Hematopoietic multipotent progenitor cell (in vitro differentiated cells): ENCODE measurements at places on chromosomes 4 and X. TPM values are rescaled to one million over a fixed set of nuclear protein-coding genes. Genes with fewer than 3 reads are reported as not detected.

The CT45A3 gene
- not detected for total RNA-seq

The COX18 gene
- 31.2 TPM for total RNA-seq

The TCEAL9 gene
- total RNA-seq, result 4.0 TPM

The SORBS2 gene
- total RNA-seq, result under 0.01 TPM

GRCh38 chr4:122635205-122635604 is 14.3 kb upstream of the IL21 start:
- no peak for DNase-seq

The GPR119 gene
- total RNA-seq, result not detected

- DNase-seq, result no peak
Measured at GRCh38 chrX:107199491-107199890, 6.7 kb downstream of the NUP62CL start.

The PTPN13 gene
- total RNA-seq, result 0.81 TPM

The MAGEB1 gene
- not detected for total RNA-seq

GRCh38 chr4:185566972-185567371 is 31.7 kb upstream of the PDLIM3 start:
- DNase-seq, result no peak

The FGFR3 gene
- 0.54 TPM for total RNA-seq

The ABCG2 gene
- 1.1 TPM for total RNA-seq

DNA sequence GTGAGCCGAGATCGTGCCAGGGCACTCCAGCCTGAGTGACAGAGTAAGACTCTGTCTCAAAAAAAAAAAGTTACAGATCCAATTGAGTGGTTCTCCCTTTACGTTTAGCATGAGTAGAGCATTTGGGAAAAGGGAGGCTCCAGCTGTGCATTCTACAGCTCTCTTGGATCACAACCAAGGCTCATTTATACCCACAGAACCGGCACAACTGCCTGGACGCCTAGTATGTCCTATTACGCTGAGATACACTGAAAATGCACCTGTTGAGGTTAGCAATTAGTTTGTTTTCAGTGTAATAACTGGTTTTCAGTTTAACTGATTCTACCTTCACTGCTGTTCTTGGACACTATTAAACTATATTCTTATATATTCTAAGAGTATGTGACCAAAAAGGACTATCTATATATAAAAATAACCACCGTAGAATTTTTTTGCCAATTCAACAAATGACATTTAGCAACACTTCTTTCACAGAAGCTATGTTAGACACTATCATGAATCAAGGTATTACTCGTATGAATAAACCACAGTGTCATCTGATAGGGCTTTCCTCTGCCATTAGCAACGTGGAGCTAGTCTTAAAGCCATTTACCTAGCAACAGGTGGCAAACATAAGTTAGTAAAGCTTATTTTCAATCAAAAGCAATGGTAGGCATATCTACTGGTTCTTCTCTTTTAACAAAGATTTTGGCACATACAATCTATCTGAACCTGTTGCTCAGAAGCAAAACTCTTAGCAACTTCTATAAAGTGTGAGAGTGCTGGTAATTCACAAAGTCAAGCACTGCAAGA is 3.6 kb downstream of the OTUD4 start:
- no peak for DNase-seq

The WDFY3 gene
- 12.9 TPM for total RNA-seq

- DNase-seq, result no peak
Measured at GRCh38 chr4:87017580-87018342, 83.0 kb downstream of the AFF1 start.

GRCh38 chr4:40536032-40536431 is 93.6 kb downstream of the RBM47 start:
- no peak for DNase-seq

GRCh38 chr4:39365360-39365759 is 802 bp downstream of the RFC1 start:
- no peak for DNase-seq

DNA sequence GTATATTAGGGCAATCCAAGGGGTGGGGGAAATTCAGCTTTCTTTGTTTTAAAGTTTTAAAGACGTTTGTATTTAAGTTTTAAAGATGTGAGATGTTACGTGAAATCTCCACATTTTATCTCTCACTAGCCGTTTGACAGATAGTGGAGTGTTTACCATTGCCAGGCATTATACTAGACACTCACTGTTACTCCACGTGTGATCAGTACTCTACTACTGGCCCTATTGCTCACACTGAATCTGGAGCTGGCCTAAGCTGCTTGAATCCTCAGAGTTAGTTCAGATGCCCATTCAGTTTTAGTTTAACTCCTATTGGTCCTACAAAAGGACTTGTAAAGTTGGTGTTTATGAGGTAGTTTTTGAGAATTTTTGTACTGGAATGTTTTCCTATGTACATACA is 4.5 kb downstream of the ADAD1 start:
- no peak for DNase-seq

The IL21 gene
- not detected for total RNA-seq

The FREM3 gene
- total RNA-seq, result 0.27 TPM

- DNase-seq, result no peak
Measured at GRCh38 chr4:21901831-21902230, 46.7 kb downstream of the KCNIP4 start.

GRCh38 chr4:98838977-98839618 is 89.8 kb downstream of the EIF4E start:
- no peak for DNase-seq

DNA sequence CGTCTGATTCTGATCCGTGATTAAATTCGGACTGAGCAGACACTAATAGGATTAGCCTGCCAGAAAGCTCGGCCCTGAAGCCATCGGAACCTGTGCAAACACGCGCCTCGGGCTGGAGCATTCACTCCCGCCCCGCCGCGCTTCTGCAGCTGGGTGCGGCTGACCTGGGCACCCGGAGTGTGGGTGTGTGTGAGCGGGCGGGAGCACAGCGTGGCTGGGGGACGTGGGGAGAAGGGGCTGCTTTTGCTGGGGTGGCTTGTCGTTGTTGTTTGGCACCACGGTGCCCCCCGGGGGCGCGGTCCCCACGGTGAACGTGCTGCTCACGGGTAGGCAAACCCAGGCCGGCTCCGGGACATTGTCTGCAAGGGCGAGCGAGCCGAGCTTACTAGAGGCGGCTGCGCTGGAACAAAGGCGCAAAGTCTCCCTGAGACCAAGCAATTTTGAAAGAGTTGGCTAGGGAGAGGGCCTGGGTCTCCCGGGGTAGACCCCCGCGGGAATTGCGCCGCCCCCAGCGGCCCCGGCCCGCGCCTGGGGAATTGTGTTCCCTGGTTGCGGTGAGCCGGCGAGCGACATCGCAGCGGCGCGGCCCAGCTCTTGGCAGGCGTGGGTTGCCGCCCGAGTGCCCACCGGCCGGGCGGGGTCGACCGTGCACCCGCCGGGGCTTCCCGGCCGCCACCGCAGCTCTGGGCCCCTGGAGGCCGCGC is 1.4 kb downstream of the MAMLD1 start:
- DNase-seq, result no peak

DNA sequence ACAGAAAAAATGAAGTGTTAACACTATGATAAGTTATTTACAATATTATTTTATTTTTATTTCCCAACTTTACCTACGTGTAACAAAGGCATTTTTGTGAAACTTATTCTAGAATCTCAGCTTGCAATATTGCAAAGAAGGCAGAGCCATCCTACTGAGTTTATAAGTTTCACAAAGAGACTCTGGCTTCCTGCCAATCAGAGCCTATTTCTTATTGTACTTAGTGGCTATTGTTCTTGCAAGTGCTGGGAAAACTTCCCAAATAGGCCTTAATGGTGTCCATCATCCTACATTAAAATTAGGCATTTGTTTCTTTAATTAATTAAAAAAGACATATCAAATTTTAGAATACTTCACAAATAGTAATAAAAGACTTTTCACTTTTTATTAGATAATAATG is 233.2 kb downstream of the EPHA5 start:
- DNase-seq, result no peak

The CLGN gene
- 1.3 TPM for total RNA-seq

DNA sequence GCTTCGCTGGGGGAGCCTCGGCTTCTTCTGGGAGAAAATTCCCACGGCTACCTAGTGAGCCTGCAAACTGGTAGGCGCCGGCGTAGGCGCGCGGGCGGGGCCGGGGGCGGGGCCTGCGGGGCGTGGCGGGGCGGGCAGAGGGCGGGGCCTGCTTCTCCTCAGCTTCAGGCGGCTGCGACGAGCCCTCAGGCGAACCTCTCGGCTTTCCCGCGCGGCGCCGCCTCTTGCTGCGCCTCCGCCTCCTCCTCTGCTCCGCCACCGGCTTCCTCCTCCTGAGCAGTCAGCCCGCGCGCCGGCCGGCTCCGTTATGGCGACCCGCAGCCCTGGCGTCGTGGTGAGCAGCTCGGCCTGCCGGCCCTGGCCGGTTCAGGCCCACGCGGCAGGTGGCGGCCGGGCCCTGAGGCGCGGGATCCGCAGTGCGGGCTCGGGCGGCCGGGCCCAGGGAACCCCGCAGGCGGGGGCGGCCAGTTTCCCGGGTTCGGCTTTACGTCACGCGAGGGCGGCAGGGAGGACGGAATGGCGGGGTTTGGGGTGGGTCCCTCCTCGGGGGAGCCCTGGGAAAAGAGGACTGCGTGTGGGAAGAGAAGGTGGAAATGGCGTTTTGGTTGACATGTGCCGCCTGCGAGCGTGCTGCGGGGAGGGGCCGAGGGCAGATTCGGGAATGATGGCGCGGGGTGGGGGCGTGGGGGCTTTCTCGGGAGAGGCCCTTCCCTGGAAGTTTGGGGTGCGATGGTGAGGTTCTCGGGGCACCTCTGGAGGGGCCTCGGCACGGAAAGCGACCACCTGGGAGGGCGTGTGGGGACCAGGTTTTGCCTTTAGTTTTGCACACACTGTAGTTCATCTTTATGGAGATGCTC is at the start of gene HPRT1:
TSS of gene HPRT1 (plus strand) at position 161 of the 857 bp plus-strand sequence. CDS start at position 308, 147 bp downstream.
- peak; percentile 77 for DNase-seq

DNA sequence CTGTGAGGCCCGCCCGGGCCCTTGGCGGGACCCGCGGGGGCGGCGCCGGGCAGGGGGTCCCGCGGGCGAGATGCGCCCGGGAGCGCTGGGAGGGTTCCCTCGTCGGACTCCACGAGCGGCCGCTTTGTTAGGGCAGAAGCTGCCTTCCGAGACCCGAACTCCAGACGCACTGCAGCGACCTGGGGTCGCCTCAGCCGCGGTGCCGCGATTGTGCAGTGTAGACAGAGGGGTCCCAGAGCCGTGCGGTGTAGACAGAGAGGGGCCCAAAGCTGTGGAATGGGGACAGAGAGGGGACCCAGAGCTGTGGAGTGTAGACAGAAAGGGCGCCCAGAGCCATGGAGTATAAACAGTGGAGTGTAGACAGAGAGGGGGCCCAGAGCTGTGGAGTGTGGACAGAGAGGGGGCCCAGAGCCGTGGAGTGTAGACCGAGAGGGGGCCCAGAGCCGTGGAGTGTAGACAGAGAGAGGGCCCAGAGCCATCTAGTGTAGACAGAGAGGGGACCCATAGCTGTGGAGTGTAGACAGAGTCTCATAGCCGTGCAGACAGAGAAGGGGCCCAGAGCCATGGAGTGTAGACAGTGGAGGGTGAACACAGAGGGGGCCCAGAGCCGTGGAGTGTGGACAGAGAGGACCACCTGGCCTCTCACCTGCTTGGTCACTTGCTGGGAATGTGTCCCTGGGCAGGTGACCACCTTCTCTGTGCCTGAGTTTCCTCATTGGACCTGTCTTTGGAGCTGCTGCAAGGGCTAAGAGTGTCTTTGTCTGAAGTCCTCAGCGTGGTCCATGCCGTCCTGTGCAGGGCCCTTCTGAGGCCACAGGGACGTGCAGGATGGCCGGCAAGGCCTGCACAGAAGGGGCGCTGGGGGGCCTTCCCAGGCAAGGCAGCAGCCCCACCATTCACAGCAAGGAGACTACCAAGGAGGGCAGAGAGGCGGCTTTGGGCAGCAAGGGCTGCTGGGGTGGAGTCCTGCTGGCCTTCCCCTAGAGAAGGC is 875 bp downstream of the RGS12 start:
- no peak for DNase-seq

- DNase-seq, result no peak
Measured at GRCh38 chr4:150206265-150206664, 128.0 kb downstream of the DCLK2 start.

GRCh38 chr4:96691521-96691920 is 851.6 kb downstream of the PDHA2 start:
- DNase-seq, result no peak
